ENCODE measurements at places on chromosomes 13 and 19. TPM values are rescaled to one million over a fixed set of nuclear protein-coding genes. Genes with fewer than 3 reads are reported as not detected.

The CRX gene
- not detected for total RNA-seq

The CACNA1A gene
- 0.47 TPM for total RNA-seq

The ZNF667 gene
- total RNA-seq = 7.3 TPM

The ZNF829 gene
- total RNA-seq = 9.4 TPM

The LCP1 gene
- 901 TPM for total RNA-seq

The MEIOSIN gene
- total RNA-seq = 0.08 TPM

The ZNF846 gene
- total RNA-seq = 6.1 TPM

The ZNF562 gene
- 36.6 TPM for total RNA-seq

The DUS3L gene
- 103 TPM for total RNA-seq

The BST2 gene
- 98.6 TPM for total RNA-seq

The BCAM gene
- total RNA-seq = not detected

- H3K4me1 ChIP-seq = peaks cover 5% of the 10 kb centered on the region
- no peak for DNase-seq
- no peak overlapping the region for H3K27ac ChIP-seq
- H3K36me3 ChIP-seq = no peaks in the 10 kb centered on the region
- H3K4me3 ChIP-seq = no peak overlapping the region
These were observed 106.1 kb downstream of the COL4A2 start for GRCh38 chr13:110413016-110413675.

- no peak for DNase-seq
- peaks cover 15% of the 10 kb centered on the region for H3K4me1 ChIP-seq
- H3K36me3 ChIP-seq = peaks cover 14% of the 10 kb centered on the region
- peaks cover 5% of the 10 kb centered on the region for H3K27me3 ChIP-seq
- no peak overlapping the region for H3K4me3 ChIP-seq
- no peak overlapping the region for H3K27ac ChIP-seq
These were observed 91.9 kb upstream of the MCF2L start for GRCh38 chr13:112877066-112877465.

DNA sequence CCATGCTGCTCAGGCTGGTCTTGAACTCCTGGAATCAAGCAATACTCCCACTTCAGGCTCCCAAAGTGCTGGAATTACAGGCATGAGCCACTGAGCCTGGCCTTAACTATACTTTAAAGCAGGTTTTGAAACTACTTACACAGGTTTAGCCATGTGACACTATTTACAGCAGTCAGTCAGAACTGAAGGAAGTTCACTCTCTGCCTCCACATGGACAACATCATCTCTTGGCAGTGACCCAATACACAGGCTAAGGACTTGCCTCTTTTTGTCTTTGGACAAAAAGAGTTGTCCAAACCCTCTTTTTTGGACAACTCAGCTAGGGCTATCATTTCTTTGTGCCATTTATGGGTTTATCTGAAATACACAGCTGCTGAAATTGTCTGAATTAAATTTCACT is 89.0 kb upstream of the CLDN10 start:
- H3K4me1 ChIP-seq = no peaks in the 10 kb centered on the region
- no peaks in the 10 kb centered on the region for H3K27me3 ChIP-seq
- no peak overlapping the region for H3K27ac ChIP-seq
- peaks cover 9% of the 10 kb centered on the region for H3K36me3 ChIP-seq
- DNase-seq = no peak

GRCh38 chr13:20442798-20443381 is 82.8 kb downstream of the CRYL1 start:
- H3K27me3 ChIP-seq = no peaks in the 10 kb centered on the region
- peaks cover 9% of the 10 kb centered on the region for H3K4me1 ChIP-seq
- peaks cover 22% of the 10 kb centered on the region for H3K36me3 ChIP-seq
- no peak overlapping the region for H3K27ac ChIP-seq
- DNase-seq = no peak

- H3K27ac ChIP-seq = peak overlapping the region; percentile 72
- H3K4me1 ChIP-seq = peaks cover 19% of the 10 kb centered on the region
- DNase-seq = no peak
- no peaks in the 10 kb centered on the region for H3K27me3 ChIP-seq
- no peak overlapping the region for H3K4me3 ChIP-seq
These were observed 13.2 kb downstream of the CLEC4G start for GRCh38 chr19:7718668-7719067.

DNA sequence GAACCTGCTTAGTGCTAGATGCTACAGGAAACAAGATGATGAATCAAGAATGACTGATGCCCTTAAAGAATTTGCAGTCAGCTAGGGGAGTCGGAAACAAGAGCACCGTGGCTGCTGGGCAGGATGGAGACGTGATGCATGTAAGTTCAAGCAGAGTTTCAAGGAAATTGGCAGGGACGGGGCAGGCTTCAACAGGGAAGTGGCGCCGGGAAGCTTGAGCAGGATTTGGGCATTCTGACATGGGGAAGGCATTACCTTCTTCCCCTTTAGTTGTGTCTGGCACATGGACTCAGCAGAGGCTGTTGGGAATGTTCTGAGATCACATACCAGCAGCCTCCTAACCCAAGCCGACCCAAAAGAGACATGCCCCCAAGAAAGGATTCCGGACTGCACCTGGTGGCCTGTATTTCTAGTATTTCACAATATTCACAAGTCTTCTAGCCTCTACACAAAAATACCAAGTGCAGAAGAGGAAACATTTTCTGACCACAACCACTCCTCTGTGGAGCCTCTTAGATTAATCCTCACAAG is 138.2 kb downstream of the CRYL1 start:
- H3K4me3 ChIP-seq = no peak overlapping the region
- DNase-seq = no peak
- H3K27me3 ChIP-seq = no peaks in the 10 kb centered on the region
- H3K36me3 ChIP-seq = no peaks in the 10 kb centered on the region
- H3K27ac ChIP-seq = peak overlapping the region; percentile 39

GRCh38 chr19:4144666-4145249 is 8.7 kb upstream of the CREB3L3 start:
- H3K4me1 ChIP-seq = peaks cover 5% of the 10 kb centered on the region
- no peak overlapping the region for H3K27ac ChIP-seq
- H3K4me3 ChIP-seq = no peak overlapping the region
- H3K27me3 ChIP-seq = peaks cover 17% of the 10 kb centered on the region
- no peaks in the 10 kb centered on the region for H3K36me3 ChIP-seq

DNA sequence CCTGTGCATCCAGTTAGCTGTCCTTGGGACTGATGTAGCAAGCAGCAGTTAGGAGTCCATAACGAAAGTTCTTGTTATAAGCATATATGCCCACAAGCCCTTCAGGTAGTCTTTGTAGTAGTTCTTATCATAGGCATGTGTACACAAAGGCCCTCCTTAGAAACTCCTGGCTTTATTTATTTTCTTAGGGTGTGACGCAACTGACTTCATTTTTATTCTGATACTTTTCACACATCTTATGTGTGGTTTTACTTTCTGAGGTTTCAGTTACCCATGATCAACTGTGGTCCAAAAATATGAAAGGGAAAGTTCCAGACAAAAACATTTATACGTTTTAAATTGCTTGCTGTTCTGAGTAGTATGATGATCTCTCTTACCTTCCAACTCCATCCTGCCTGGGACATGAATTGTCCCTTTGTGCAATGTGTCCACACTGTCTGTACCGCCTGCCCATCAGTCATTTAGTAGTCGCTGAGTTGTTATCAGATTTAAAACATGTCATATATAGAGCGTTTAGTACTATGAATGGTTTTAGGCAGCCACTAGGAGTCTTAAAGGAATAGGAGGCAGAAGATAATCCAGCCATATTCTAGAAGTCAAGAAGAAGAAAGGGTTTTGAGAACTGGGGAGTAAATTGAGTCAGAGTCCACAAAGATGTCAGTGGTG is 19.4 kb downstream of the GPC5 start:
- no peaks in the 10 kb centered on the region for H3K4me1 ChIP-seq
- H3K4me3 ChIP-seq = no peak overlapping the region
- H3K27ac ChIP-seq = no peak overlapping the region

DNA sequence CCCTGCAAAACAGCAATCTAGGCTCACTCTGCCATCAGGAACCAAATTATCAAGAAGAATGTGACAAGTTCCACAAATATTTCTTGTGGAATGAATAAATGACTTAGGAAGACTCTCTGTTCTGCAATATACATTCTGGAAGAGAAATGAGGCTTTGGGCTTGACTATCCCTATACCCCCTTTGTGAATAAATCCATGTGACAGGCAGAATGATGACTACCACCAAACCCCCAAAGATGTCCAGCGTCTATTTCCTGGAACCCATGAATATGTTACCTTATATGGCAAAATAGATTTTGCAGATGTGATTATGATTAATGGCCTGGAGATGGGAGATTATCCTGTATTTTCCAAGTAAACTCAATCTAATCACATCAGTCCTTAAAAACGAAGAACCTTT is 139.3 kb downstream of the ENOX1 start:
- H3K27me3 ChIP-seq = no peaks in the 10 kb centered on the region
- DNase-seq = no peak
- no peaks in the 10 kb centered on the region for H3K4me1 ChIP-seq
- no peak overlapping the region for H3K4me3 ChIP-seq
- H3K27ac ChIP-seq = no peak overlapping the region

- H3K27ac ChIP-seq = no peak overlapping the region
- no peaks in the 10 kb centered on the region for H3K36me3 ChIP-seq
- H3K27me3 ChIP-seq = no peaks in the 10 kb centered on the region
- no peak overlapping the region for H3K4me3 ChIP-seq
- DNase-seq = no peak
- no peaks in the 10 kb centered on the region for H3K4me1 ChIP-seq
These were observed 1516.7 kb upstream of the PCDH20 start for GRCh38 chr13:62932256-62932883.

GRCh38 chr19:38543807-38544568 is 73.8 kb downstream of the MAP4K1 start:
- peak; percentile 37 for DNase-seq
- no peak overlapping the region for H3K4me3 ChIP-seq
- H3K36me3 ChIP-seq = peaks cover 2% of the 10 kb centered on the region
- H3K27ac ChIP-seq = no peak overlapping the region
- H3K4me1 ChIP-seq = peaks cover 16% of the 10 kb centered on the region
